Breast epithelium (tissue), 4 donors: ENCODE measurements at places on chromosomes 7 and 10.
A peak's percentile ranks its signal among the peaks of the same experiment; 100 is the strongest.

DNA sequence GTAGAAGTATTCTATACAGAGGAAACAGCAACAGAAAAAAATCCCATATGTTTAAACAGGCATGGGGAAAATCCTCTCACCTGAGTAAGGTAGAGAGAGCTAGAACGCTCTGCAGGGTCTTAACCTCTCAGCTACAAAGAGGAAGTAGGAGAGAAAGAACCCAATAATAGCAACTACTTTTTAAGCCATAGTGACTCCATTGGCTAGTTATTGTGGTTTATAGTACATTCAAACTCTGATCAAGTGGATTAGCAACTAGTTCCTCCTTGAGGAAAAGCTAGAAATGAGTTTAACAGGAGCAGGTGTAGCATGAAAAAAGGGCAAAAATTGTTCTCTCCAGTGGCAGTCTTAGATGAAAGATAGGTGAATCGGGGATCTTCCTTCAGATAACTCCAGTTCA lies 89.7 kb downstream of the HGF start:
- no peak for DNase-seq

DNA sequence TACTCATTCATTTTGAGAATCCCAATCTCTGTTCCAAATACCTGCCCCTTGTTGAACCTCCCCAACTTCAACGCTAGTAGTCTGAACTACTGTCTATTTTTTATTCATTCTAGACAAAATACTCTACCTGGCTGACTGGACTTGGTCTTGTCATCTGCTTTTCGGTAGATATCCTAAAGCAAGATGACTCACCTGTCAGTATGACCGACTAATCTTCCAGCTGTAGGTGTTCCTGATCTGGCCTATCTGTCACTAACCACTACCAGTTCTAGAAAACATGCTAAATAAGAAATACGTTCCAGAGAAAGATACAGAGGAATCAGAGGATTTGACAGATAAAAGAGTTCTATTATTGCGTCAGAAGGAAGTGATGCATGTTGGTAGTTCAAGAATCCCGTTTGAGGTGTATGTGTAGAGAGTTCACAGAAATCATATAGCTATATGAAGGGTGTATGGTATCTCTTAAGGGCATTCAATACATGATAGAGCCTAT lies 81.1 kb downstream of the IDE start:
- DNase-seq: no peak

DNA sequence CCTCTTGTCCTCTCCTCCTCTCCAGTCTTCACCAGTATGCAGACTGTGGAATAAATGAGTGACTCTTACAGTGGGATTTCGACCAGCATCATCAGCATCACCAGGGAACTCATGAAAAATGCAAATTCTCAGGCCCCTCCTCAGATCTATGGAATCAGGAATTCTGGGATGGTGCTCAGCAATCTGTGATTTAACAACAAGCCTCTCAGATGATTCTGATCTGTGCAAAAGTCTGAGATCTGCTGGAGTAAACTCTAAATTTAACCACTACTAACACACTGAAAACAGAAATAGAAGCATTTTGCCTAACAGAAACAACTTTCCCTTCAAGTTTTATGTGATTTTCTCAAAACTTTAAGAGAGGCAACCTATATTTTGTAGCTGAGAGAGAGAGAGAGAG lies 124.8 kb upstream of the FAM3C start:
- DNase-seq: no peak

DNA sequence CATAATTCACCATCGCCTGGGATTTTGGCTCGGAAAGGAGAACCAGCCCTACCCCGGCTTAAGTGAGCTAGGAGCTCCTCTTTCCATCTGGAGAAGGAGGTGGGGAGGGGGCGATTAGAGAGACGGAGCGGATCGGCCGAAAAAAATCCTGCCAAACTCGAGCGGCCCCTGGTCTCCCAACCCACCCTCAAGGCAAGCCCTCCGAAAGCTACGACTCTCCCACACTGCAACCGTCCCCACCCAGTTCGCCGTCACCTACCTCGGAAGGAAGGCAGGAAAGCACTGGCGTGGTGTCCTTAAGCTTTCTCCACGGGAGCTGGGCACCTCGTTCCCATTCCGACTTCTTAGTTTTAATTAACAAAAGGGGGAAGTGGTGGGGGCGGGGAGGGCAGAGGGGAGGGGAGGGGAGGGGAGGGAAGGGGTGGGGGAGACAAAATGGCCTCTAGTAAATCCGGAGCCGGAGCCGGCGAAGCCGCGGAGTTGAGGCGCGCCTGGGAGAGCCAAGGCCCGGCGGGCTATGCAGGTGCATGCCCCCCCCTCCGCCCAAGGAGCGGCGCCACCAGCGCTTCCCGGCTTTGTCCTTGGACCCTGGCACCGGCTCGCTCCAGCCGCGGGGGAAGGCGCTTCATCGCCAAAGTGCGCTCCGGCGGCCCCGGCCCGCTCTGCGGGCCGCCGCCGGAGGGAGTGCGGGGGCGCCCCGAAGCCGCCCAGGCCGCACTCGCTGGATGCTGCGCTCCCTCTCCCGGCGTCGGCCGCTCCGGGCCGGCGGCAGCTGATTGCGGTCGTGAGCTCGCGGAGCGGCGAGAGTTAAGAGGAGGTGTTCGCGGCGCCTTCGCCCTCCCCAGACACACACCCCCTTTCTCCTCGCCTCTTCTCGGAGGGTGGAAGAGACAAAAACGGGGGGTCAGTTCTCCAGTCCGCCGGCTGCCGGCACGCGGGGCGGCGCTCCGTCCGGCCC lies at the start of gene LRRC4:
TSS of gene LRRC4 (minus strand) at position 784 of the 958 bp plus-strand sequence. CDS start 797 bp downstream, outside the sequence.
- no peak for DNase-seq

GRCh38 chr7:92645114-92646061 lies 55.2 kb upstream of the FAM133B start:
- DNase-seq: no peak

GRCh38 chr7:28761505-28761904 lies 196.6 kb downstream of the TRIL start:
- DNase-seq: no peak

GRCh38 chr10:29816801-29817558 lies 182.2 kb upstream of the SVIL start:
- no peak for DNase-seq

GRCh38 chr7:158508802-158509385 lies 78.7 kb downstream of the PTPRN2 start:
- no peak for DNase-seq

- no peak for DNase-seq
These were observed 1.6 kb downstream of the AVPI1 start for GRCh38 chr10:97685395-97685958.

GRCh38 chr10:56351909-56352630 lies 9.0 kb downstream of the ZWINT start:
- no peak for DNase-seq

- DNase-seq: no peak
These were observed 2.4 kb downstream of the MYL7 start for GRCh38 chr7:44138698-44139097.

GRCh38 chr10:21090609-21091082 lies 193.5 kb upstream of the NEBL start:
- DNase-seq: no peak

DNA sequence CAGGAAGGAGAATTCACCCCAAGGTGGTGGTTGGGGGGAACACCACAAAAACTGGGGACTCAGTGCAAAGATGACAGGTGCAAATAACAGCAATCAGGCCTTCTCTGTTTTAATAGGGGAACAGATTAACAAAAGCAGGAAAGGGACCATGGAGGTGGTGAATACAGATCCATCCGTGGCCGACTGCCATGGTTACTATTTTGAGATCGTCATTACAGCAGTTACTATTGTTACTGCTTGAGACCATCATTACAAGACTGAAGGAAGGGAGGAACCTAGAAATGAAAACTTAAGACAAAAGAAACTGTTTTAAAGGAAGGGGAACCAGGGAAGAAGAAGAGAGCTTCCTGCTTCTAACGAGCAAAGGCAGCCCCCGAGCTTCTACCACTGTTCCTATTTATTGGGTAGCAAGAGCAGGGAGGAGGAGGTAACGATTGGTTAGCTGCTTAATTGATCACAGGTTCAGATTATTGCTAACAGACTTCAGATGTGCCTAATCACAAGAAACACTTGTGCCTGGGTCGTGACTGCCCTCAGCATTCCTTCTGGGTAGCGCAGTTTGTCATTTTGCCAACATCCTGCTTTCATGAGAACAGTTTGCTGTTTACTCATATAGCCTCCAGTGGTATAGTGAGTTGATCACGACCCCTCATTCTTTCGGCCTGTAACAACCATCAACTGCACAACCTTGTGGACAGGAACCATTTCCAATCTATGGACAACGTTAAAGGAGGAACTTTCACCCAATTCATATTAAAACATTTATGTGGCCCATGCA lies 216.3 kb downstream of the CHCHD3 start:
- no peak for DNase-seq

GRCh38 chr10:35232527-35232926 lies 103.8 kb upstream of the CCNY start:
- no peak for DNase-seq

GRCh38 chr10:28676326-28676967 lies 874 bp upstream of the BAMBI start:
- DNase-seq: no peak

- no peak for DNase-seq
These were observed at the start of gene PIP for GRCh38 chr7:143131781-143132180. Gene PIP, plus strand, starts transcription at chr7:143132077. Its CDS starts 40 bp downstream, at chr7:143132117.

GRCh38 chr10:130570074-130570473 lies 433.9 kb downstream of the GLRX3 start:
- DNase-seq: no peak

- DNase-seq: no peak
These were observed 50.4 kb downstream of the ADRA2A start for GRCh38 chr10:111127081-111127848.

DNA sequence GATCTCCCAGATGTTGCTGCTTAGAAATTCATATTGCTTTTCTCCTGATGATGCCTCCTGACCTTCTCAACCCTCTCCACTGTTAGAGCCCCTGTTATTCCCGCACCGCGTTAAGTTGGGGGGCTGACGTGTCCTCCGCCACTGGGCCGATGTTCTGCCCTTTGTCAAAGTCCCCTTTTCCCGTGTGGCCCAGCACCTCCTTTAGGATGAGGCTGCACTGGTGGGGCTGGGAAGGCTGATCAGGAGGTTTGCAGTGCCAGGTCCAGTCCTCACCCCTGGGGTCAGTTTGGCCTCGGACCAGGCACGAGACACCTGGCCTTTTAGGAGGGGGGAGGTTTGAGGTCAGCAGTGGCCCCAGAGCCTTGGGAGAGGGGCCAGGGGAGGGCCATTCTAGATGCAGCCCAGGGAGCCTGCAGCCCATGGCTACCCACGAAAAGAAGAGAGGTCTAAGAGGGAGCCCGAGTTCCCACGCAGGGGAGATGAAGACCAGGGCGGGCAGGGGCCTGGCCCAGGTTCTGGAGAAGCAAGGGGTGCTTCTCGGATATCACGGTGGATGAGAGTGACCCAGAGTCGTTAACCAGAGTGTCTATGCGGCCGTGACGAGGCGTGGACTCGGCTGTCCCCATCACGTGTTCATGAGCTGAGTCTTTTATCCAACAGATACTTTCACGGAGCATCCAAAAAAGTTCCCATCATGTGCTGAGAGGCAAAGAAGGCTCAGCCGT lies 150.4 kb downstream of the DNAJB6 start:
- no peak for DNase-seq

- no peak for DNase-seq
These were observed 123.3 kb upstream of the GAD2 start for GRCh38 chr10:26093229-26093628.

- DNase-seq: no peak
These were observed 15.6 kb upstream of the PPIF start for GRCh38 chr10:79331709-79332108.

- DNase-seq: no peak
These were observed 78.7 kb downstream of the ARHGAP22 start for GRCh38 chr10:48526011-48526821.

GRCh38 chr7:38842746-38843145 lies 66.2 kb downstream of the VPS41 start:
- no peak for DNase-seq

GRCh38 chr7:3650844-3651243 lies 349.8 kb downstream of the SDK1 start:
- no peak for DNase-seq

DNA sequence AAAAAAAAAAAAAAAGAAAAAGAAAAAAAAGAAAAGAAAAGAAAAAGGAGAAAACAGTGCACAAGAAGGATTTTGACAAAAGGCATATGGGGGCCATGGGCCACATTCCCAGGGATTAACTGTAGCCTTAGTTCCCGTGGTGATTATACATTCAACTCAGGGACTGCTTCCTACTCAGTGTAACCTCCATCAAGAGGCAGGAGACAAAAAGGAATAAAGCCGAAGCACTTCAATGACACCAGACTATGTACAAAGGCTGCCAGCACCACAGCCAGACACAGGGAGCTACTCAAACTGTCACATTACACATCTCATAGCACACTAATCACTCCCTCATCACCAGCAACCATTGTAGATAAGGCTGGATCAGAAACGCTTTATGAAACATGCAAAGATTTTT lies 5.1 kb upstream of the PMPCB start:
- DNase-seq: no peak

DNA sequence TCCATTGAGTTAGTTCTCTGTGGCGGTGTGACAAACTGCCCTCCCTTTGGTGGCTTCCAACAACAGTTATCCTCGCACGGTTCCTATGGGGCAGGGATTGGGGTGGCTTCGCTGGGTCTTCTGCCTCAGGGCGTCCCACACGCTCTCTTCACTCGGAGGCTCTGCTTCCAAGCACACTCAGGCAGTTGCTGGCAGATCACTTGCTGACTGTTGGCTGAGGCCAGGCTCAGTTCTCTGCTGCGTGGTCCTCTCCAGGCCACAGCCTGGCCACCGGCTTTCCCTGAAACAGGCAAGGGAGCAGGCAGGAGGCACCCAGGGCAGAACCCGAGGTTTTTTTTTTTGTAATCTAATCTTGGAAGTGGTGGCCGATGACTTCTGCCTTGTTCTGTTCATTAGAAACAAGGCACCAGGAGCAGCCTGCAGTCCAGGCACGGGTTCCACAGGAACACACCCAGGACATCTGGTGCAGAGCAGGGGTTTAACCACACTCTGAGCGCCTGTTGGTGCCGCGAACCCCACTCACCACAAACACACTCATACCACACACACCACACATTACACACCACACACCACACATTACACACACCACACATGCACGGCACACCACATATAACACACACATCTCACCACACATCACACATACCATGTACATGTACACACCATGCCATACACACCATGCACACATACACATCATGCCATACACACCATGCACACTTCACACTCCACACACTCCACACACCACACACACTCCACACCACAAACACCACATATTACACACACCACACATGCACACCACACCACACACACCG lies 112.2 kb downstream of the PTPN20 start:
- peak; percentile 43 for DNase-seq
